ENCODE measurements at places on chromosomes 12 and 14. TPM values are rescaled to one million over a fixed set of nuclear protein-coding genes. Genes with fewer than 3 reads are reported as not detected.

DNA sequence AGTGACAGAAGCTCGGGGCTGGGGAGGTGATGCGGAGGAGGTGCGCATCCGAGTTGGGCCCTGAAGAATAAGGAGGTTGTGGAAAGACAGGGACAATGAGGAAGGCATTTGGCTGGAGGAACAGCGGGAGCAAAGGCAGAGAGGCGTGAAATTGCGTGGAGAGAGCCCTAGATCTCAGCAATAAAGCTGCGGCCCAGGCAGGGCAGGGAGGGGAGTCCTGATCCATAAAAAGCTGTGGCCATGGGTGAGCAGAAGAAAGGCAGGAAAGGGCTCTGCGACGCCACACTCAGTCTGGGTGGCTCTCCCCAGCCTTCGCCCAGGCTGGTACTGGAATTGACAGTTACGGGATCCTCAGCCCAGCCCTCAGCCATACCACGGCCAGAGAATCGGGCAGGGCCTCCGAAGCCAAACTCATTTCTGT lies 2.2 kb downstream of the FIGNL2 start:
- H3K27me3 ChIP-seq = peaks cover 10% of the 10 kb centered on the region
- H3K36me3 ChIP-seq = peaks cover 13% of the 10 kb centered on the region
- DNase-seq = no peak
- peak overlapping the region; percentile 43 for H3K27ac ChIP-seq

RHEBL1 gene
- total RNA-seq = 3.2 TPM

- H3K4me3 ChIP-seq = peak overlapping the region; percentile 93
- peaks cover 24% of the 10 kb centered on the region for H3K4me1 ChIP-seq
- H3K27ac ChIP-seq = no peak overlapping the region
- peaks cover 2% of the 10 kb centered on the region for H3K27me3 ChIP-seq
- no peak for DNase-seq
- H3K36me3 ChIP-seq = no peaks in the 10 kb centered on the region
Observed at GRCh38 chr12:16349131-16349460, 1.7 kb downstream of the MGST1 start.

GRCh38 chr12:67040861-67041137 lies 228.4 kb upstream of the CAND1 start:
- DNase-seq = no peak
- no peak overlapping the region for H3K27ac ChIP-seq
- no peaks in the 10 kb centered on the region for H3K36me3 ChIP-seq
- H3K4me1 ChIP-seq = peaks cover 3% of the 10 kb centered on the region
- H3K4me3 ChIP-seq = no peak overlapping the region
- no peaks in the 10 kb centered on the region for H3K27me3 ChIP-seq

SLC6A13 gene
- 0.90 TPM for total RNA-seq
